ENCODE measurements at places on chromosomes 11 and 22.

- DNase-seq: no peak
Observed at GRCh38 chr11:107547961-107548360, 17.6 kb downstream of the ALKBH8 start.

DNA sequence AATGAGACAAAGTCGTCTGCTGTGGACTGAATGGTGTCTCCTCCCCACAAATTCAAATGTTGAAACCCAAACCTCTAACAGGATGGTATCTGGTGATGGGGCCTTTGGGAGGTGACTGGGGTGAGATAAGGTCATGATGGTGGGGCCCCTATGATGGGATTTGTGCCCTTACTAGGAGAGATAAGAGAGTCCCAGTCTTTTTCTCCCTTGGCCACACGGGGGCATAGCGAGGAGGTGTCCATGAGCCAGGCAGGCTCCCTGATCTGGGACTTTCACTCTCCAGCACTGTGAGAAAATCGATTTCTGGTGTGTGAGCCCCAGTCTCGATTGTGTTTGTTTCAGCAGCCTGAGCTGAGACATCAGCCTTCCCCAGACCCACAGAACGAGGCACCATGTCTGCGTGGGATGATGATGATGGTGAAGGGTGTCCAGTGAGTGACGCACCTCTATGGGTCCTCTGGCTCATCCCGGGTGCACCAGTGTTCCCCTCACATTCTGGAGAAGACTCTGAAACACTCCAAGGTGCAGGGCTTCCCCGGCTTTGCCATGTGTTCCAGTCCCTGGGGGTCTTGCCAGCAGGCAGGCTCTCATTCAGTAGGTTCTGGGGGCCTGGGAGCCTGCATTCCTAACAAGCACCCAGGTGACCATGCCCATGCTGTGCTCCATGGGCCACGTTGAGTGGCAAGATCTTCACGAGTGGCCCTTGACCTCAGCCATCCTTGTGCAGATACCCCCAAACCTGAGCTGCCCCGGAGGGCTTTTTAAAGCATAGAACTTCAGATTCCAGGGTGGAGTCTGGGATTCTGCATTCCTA lies 363.0 kb downstream of the CTTN start:
- no peak for DNase-seq

GRCh38 chr11:116275635-116276034 lies 497.2 kb downstream of the BUD13 start:
- DNase-seq: no peak

- no peak for DNase-seq
Observed at GRCh38 chr22:47036936-47037485, 274.6 kb downstream of the TBC1D22A start.

GRCh38 chr11:69294571-69295078 lies 670 bp downstream of the MYEOV start:
- no peak for DNase-seq

DNA sequence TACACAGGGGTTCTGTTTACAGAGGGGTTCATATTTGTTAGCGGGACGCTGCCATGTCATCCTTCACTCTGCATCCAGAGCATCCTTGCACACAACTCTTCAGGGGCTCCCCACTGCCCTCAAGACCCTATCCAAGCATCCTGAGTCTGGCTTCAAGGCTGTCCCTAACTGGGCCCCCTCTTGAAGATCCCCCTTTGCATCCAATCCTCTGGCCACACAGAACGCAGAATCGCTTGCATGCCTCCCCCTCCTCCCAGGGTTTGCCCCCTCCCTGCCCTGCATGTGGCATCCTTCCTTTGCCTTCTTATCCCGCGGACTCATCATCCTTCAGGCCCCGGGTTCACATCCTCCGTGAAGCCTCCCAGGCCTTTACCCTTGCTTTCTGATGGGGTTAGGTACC lies 18.6 kb downstream of the C1QTNF6 start:
- no peak for DNase-seq

DNA sequence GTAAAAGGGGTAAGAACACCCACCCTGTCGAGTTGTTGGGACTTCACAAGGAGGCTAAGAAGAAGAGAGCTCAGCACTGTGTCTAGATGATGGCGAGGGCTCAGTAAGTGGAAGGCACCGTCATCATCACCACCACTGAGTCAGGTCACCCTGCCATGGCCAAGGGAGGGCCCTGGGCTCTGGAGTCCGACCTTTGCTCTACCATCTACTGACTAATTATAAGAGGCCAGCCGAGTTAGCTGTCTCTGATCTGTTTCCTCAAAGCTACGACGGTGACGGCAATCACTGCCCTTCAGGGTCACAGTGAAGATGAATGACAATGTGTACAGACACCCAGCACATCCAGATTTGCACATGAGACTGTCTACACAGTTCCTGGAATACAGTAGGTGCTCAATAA lies 29.3 kb downstream of the KIAA0930 start:
- no peak for DNase-seq

Measured in amygdala (tissue), 56 donors.